Right forelimb (tissue), 1 donor: ENCODE measurements at places on chromosomes 3 and 15.
A peak's percentile ranks its signal among the peaks of the same experiment; 100 is the strongest.

DNA sequence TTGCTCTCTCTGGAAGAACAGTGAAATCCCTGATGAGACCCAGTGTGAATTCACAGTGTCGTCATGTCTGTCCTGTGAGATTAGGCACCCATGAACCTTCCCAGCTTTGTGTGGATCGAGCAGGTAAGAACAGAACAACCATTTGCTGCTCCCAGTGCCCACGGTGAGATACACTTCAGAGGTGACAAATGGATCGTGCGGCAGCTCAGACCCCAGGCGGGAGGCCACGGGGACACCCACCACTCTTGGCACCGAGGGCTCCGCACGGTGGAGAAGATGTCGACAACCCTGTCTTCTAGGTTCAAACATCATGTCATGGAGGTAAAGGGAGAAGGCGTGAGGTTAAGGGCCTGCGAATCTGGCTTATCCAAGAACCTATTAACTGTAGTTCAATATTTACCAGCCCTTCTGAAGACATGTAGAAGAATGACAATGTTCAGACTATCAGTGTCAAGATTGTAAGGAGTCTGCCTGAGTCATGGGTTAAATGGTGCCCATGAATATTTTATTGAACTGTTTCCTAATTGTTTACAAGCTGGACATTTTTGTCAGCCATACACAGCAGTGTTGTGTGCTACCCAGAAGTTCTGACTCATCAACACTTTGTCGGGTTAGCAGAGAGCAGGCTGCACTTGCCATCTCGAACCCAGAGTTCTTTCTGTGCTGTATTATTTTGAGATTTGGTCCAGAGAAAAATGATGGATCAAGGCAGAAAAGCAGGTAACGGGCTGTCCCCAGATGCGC, 15.5 kb upstream of the PCSK6 start:
- peak; percentile 15 for DNase-seq

DNA sequence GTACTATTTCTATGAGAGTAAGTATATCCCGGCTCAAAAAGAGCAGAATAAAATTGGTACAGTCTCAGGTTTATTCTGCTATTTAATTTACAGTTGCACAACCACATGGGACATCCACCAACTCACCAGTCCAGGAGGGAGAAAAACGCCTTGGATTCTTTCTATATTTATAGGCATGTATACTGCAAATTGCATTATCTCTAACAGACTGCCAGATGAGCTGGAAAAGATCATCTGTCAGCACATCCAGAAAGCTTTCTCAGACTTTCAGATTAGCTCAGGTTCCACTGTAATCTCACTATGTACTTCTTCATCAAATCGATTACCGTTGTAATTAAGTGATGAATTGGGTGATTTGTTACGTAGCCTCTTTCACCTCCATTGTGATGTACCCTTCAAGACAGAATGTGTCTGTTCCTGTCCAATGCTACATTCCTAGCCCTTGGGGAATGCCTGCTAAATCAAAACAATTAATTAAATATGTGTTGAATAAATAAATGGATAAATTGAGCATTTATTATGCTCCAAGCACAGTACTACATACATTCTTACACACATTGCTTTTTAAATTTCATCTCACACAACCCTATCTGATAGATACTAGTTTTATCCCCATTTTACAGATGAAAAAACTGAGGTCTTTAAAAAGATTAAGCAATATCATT, 38.1 kb upstream of the TMC3 start:
- no peak for DNase-seq

- no peak for DNase-seq
These were observed 30.9 kb upstream of the ATP1B3 start for GRCh38 chr3:141845407-141846049.

GRCh38 chr3:65402597-65402996, 636.1 kb downstream of the MAGI1 start:
- DNase-seq, result no peak

- DNase-seq, result no peak
These were observed 134.7 kb downstream of the LRTM1 start for GRCh38 chr3:54793171-54793570.

GRCh38 chr3:196378146-196378841, 40.1 kb upstream of the TM4SF19 start:
- no peak for DNase-seq

GRCh38 chr3:184688882-184689271, 23.0 kb downstream of the MAGEF1 start:
- no peak for DNase-seq

DNA sequence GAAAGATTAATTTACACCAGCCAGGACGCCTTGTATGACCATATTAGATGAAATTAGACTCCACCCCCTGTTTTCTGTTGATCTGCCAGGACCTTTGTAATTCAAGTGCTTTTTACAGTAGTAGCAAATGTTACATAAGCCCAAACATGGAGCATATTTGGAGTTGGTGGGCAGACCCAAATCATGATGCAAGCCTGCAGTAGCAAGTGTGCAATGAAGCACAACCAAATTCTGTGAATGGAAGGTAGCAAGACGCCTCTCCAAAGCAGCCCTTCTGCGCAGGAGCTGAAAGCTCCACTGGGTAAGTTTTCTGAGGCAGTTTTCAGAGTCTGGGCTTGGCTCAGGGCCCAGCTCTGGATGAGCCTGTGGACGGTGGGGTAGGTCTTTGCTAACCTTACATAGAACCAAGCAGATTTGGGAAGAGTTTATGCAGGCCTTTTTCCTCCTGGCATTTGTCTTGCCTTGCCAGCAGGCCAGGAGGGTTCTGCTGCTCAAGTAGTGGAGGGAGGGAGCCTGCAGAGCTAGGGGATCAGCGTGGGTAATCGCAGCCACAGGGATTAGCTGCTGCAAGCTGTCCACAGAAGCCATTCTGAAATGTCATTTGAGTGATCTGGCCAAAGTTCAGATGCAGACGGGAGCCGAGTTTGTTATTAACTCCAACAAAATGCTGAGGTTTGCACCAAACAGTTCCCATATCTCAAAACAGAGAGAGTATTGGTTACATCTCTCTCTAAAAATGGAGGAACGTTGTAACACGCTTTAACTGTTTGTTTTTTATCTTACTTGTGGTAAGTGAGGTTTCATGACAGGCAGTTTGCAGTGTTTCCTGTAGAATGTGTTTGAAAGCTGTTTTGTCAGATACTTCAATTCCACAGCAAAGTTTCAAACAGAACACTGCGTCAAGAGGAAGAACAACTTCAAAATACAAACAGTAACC, 55.4 kb downstream of the PSMD6 start:
- DNase-seq, result peak; percentile 69

GRCh38 chr3:70753572-70753971, 441.1 kb upstream of the MDFIC2 start:
- no peak for DNase-seq

DNA sequence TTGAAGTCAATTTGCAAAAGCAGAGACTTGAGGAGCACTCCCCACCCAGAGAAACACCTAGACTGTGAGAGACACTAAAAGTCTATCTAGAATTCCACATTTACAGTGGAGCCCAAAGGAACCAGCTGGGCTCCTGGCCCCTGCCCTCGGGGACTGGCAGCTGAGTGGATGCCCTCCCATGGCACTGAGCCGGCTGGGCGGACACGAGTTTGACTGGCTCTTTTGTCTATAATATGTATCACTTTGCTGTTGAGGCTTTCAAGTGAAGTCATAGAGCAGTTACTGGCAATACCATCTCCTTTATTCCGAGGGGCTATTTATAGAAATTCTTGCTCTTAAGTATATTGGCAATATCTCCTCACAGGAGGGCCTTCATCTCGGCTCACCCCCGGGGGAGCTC, 65.8 kb upstream of the TNFAIP8L3 start:
- no peak for DNase-seq

GRCh38 chr3:12969486-12969885, 103.7 kb downstream of the IQSEC1 start:
- peak; percentile 78 for DNase-seq
